CD8-positive, alpha-beta memory T cell (primary cell): ENCODE measurements at places on chromosomes 6 and 20.

GRCh38 chr20:10314198-10314597, 95.6 kb downstream of the SNAP25 start:
- no peak overlapping the region for H3K4me3 ChIP-seq
- H3K27me3 ChIP-seq, result no peaks in the 10 kb centered on the region
- DNase-seq, result no peak
- no peak overlapping the region for H3K27ac ChIP-seq

- no peak overlapping the region for H3K4me3 ChIP-seq
- H3K4me1 ChIP-seq, result peaks cover 11% of the 10 kb centered on the region
- H3K36me3 ChIP-seq, result no peaks in the 10 kb centered on the region
- peaks cover 20% of the 10 kb centered on the region for H3K27me3 ChIP-seq
Observed at GRCh38 chr6:151290877-151291721, 51.3 kb downstream of the AKAP12 start.

GRCh38 chr20:51639206-51639832, 96.8 kb upstream of the NFATC2 start:
- H3K36me3 ChIP-seq, result no peaks in the 10 kb centered on the region
- no peak overlapping the region for H3K27ac ChIP-seq
- peak; percentile 70 for DNase-seq
- no peaks in the 10 kb centered on the region for H3K27me3 ChIP-seq
- no peaks in the 10 kb centered on the region for H3K4me1 ChIP-seq

GRCh38 chr6:98634569-98634968, 199.8 kb upstream of the POU3F2 start:
- no peaks in the 10 kb centered on the region for H3K27me3 ChIP-seq
- no peak for DNase-seq
- no peak overlapping the region for H3K27ac ChIP-seq
- no peaks in the 10 kb centered on the region for H3K4me1 ChIP-seq

DNA sequence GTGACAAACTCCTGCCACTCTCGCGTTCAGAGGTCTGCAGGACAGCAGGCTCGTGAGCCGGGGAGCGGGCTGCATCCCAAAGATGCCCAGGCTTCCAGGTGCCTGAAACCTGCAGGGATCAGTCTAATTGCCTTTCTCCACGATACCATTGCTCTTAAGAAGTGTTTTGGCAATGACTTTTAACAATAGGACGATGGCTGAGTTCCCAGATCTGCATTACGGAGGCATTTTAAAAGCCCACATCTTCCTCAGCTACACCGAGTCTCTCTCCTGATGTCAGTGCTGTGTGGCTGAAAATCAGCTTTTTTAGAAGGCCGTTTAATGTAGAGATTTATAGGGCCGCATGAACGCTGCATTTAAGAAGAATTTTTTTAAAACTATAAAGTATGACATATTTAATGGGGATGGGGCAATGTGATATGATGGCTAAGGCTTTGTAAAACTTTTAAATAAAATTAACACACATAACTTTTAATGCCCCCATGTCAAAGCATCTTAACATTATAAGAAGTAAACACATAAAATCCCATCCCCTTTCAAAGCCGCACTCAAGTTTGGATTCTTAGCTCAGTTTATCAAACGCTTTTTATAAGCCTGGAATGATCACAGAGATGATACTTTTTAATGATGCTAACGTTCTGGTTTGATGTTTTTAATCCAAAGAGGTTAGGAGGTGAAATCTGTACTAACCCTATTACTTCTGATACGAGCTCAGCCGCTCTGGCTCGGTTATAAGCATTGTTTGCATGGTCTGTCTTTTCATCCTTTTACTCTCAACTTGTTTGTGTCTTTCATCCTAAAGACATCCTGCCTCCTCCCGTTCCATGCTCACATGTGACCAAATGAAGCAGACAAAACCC, 386.0 kb downstream of the SMOC2 start:
- no peaks in the 10 kb centered on the region for H3K27me3 ChIP-seq
- no peaks in the 10 kb centered on the region for H3K4me1 ChIP-seq
- no peaks in the 10 kb centered on the region for H3K36me3 ChIP-seq
- no peak overlapping the region for H3K27ac ChIP-seq

- DNase-seq, result no peak
- no peak overlapping the region for H3K4me3 ChIP-seq
- no peaks in the 10 kb centered on the region for H3K36me3 ChIP-seq
Observed at GRCh38 chr6:166738386-166739116, 111.5 kb upstream of the RPS6KA2 start.

- no peak for DNase-seq
- H3K36me3 ChIP-seq, result peaks cover 4% of the 10 kb centered on the region
- no peak overlapping the region for H3K27ac ChIP-seq
- no peak overlapping the region for H3K4me3 ChIP-seq
- H3K27me3 ChIP-seq, result no peaks in the 10 kb centered on the region
Observed at GRCh38 chr20:25280051-25280573, 32.2 kb downstream of the PYGB start.

DNA sequence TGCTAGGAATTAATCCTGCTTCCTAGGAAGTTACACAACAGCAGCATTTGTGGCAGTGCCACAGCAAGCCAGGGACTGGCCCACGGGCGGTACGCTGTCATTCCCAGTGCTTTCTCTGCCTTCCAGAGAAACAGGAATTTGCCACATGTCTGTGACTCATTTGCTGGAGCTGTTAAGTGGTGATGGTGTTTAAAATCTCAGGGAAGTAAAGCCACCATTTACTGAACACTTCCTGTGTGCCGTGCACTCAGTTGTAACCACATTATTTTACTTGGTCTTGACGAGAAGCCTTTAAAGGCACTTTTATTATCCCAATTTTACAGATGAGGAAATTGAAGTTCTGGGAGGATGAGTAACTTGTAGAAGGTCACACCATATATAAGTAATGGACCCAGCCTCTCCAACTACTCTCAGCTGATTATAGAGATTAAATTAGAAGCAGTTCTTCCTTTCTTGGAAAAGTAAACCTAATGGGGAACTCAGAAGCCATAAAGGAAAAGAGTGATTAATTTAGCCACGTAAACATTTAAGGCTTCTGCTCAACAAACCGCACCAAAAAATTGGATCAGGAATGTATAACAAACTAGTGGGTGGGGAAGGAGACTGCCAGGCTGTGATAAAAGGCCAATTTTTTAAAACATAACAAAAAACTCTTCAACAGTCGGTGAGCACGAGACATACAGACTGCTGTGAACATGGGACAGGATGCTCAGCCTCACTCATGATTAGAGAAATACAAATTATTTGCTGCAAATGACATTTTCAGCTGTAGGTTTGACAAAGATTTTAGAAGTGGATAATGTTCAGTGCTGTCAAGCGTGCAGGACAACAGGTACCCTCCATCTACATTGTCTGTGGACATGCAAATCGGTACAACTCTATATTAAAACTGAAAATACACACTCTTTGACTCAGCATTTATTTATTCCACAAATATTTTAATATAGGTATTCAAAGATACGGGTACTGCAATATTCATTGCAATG, 311.2 kb downstream of the NRN1 start:
- peaks cover 5% of the 10 kb centered on the region for H3K4me1 ChIP-seq
- H3K27ac ChIP-seq, result no peak overlapping the region
- no peak for DNase-seq
- H3K27me3 ChIP-seq, result no peaks in the 10 kb centered on the region
- H3K4me3 ChIP-seq, result no peak overlapping the region

DNA sequence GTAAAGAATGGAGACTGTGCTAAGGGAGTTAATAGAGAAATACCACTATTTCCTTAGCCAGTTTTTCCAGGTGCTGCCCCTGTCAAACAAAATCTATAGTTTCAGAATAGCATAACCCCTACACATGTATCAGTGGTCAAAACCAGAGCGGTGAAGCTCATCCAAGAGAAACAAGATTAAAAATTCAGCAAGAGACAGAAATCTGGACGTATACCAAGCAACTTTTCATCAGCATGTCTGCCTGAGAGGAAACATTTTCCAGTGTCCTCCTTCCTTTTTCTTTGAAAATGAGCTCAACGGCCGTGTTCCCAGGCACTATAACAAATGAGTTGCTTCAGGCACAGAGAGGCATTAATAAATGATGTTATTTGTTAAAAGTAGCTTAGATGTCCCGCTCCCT, 416.5 kb downstream of the BCKDHB start:
- no peaks in the 10 kb centered on the region for H3K27me3 ChIP-seq
- H3K4me3 ChIP-seq, result no peak overlapping the region
- no peaks in the 10 kb centered on the region for H3K4me1 ChIP-seq
- H3K27ac ChIP-seq, result no peak overlapping the region
- H3K36me3 ChIP-seq, result no peaks in the 10 kb centered on the region
- DNase-seq, result no peak

DNA sequence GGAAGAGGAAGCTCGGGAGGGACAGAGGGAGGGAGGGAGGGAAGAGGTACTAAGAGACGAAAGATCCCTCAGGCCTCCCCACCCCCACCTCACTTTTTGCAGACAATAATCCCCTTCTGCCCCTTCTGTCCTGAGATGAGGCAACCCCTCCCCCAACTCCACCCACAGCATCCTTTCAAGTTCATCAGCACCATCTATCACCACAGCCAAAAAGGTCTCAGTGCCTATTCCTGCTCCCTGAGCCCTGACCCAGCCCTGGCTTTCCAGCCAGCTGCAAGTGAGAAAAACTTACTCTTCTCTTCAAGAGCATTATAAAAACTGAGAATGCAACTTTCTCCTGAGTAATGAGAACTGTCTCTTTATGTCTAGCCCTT, 133.2 kb upstream of the LRFN2 start:
- no peak overlapping the region for H3K27ac ChIP-seq
- H3K36me3 ChIP-seq, result no peaks in the 10 kb centered on the region
- H3K4me3 ChIP-seq, result no peak overlapping the region
- no peak for DNase-seq
- peaks cover 6% of the 10 kb centered on the region for H3K4me1 ChIP-seq

- no peak overlapping the region for H3K4me3 ChIP-seq
- H3K27ac ChIP-seq, result no peak overlapping the region
- no peaks in the 10 kb centered on the region for H3K36me3 ChIP-seq
- H3K4me1 ChIP-seq, result no peaks in the 10 kb centered on the region
- DNase-seq, result no peak
Observed at GRCh38 chr6:105896052-105896820, 189.9 kb upstream of the PRDM1 start.

DNA sequence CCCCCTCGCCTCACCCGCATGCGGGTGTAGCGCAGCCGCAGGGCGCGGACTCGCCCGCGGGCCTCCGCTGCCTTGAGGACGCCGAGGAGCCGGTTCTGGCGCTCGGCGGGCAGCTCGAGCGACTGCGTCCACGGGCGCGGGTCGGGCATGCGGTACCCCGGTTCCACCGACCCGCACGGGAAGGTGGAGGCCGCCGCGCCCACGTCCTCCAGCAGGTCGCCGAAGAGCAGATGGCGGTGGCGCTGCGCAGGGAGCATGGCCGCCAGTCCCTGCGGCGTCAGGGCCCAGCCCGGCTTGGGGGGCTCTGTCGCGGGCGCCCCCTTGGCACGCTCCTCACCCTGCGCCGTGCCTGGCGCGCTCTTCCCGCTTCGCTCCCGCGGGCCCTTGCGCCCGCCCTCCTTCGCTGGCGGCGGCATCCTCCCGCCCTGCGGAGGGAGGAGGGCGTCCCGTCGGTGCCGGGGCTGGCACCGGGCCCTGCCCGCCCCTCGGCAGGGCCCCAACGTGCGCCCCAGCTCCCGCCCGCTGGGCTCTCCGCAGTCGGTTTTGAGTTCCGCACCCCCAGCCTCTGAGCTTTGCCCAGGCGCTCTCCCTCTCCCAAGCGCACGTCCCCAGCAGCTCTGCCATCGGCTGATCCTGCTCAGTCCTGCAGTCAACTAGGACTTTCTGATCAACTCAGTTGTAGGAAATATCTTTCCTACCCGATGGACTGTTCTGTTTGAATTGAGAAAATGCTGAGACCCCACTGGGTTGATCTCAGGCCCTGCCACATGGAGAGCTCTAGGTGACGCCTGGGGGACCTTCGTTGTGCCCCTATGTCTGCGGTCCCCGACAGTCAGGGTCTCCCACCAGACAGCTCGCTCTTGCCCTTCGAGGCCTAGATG, at the start of gene LKAAEAR1:
Gene LKAAEAR1, minus strand, starts transcription at position 595 of the 881 bp plus-strand sequence. Its CDS starts 179 bp downstream, at position 416.
- H3K4me3 ChIP-seq, result peak within 1 kb of the TSS; percentile 20
- no peak for DNase-seq
- H3K27me3 ChIP-seq, result no peaks in the 10 kb centered on the region
- no peaks in the 10 kb centered on the region for H3K36me3 ChIP-seq

GRCh38 chr6:42453654-42454427, 2.1 kb upstream of the TRERF1 start:
- no peaks in the 10 kb centered on the region for H3K36me3 ChIP-seq
- no peaks in the 10 kb centered on the region for H3K27me3 ChIP-seq
- H3K27ac ChIP-seq, result no peak overlapping the region
- no peak for DNase-seq
- peak overlapping the region; percentile 92 for H3K4me3 ChIP-seq

DNA sequence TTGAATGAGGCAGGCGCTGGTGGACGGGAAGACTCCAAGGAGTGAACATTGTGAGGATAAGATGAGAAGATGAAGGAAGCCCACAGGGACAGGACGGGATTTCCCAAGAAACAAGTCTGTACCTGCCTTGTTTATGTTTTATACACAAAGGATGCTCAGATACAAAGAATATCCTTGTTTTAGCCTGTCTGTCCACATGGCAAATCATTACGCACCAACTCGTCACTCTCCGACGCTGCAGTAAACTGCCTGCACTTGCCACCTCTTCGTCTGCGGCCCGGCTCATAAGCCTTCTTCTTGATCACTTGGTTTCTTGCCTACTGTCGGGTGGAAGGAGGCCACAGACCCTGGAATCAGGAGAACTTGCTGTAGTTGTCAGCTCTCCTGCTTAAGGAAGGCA, 85.4 kb downstream of the CD83 start:
- H3K4me1 ChIP-seq, result no peaks in the 10 kb centered on the region
- H3K36me3 ChIP-seq, result no peaks in the 10 kb centered on the region
- no peak overlapping the region for H3K4me3 ChIP-seq
- DNase-seq, result no peak
- H3K27ac ChIP-seq, result no peak overlapping the region

- DNase-seq, result no peak
- H3K36me3 ChIP-seq, result no peaks in the 10 kb centered on the region
- no peak overlapping the region for H3K27ac ChIP-seq
- no peaks in the 10 kb centered on the region for H3K27me3 ChIP-seq
Observed at GRCh38 chr6:38974389-38975151, 74.0 kb upstream of the GLP1R start.

DNA sequence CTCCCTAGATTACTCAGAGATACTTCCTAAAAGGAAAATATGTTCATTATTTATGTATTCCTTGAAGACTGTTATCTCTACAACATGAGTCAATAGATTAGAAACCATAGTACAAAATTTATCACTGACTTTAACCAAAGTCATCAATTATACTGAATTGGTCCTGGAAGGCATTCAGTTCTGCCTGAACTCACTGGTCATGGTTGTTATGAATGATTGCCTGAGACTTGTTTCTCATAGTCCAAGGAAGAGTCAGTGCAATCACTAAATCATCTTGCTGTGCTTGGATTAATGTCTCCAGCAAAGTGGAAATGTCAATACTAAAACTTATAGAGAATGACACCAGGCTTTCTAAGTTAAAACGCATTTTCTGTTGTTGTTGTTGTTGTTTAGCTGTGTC, 878.6 kb upstream of the MANEA start:
- H3K27me3 ChIP-seq, result no peaks in the 10 kb centered on the region
- DNase-seq, result no peak
- no peaks in the 10 kb centered on the region for H3K4me1 ChIP-seq
- no peak overlapping the region for H3K4me3 ChIP-seq
- H3K27ac ChIP-seq, result no peak overlapping the region
- no peaks in the 10 kb centered on the region for H3K36me3 ChIP-seq
